ENCODE measurements at places on chromosomes 7 and 10.

DNA sequence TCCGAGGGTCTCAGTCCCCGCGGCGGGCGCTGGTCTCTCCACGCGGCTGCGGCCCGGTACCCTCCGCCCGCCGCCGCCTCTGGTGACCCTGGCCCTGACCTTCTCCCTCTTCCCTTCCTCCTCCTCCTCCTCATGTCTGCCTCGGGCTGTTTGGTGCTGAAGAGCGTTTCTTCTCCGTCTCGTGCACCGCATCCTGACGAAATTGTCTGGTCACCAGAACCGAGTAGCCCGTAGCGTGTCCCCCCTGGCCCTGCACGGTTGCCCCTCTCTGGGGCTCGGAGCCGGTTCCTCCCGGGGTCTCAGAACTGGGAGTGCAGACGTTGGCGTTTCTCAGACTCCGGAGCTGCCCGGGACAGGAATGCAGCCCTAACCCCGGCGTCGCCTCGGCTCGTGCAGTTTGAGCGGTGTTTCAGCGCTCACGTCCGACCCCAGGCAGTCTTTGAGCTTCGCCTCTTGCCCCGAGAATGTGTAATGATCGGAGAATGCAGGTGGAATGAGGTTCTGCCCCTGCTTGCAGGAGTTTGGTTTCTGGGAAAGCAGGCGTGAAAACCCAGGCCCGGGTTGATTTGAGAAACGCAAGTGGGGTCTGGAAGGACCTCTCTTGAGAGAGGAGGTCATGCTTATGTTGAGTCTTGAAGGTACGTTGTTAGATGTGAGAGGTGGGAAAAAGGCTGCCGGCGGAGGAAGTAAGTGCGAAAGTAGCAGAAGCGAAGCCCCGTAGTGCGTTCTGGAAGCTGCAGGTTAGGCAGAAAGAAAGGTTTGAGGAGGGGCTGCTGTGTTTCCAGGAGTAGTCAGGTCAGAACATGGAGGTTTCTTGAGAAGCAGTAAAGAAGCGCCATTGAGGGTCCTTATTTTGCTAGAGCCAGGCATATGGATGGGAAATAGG is 743 bp downstream of the RBM17 start:
- DNase-seq = no peak

DNA sequence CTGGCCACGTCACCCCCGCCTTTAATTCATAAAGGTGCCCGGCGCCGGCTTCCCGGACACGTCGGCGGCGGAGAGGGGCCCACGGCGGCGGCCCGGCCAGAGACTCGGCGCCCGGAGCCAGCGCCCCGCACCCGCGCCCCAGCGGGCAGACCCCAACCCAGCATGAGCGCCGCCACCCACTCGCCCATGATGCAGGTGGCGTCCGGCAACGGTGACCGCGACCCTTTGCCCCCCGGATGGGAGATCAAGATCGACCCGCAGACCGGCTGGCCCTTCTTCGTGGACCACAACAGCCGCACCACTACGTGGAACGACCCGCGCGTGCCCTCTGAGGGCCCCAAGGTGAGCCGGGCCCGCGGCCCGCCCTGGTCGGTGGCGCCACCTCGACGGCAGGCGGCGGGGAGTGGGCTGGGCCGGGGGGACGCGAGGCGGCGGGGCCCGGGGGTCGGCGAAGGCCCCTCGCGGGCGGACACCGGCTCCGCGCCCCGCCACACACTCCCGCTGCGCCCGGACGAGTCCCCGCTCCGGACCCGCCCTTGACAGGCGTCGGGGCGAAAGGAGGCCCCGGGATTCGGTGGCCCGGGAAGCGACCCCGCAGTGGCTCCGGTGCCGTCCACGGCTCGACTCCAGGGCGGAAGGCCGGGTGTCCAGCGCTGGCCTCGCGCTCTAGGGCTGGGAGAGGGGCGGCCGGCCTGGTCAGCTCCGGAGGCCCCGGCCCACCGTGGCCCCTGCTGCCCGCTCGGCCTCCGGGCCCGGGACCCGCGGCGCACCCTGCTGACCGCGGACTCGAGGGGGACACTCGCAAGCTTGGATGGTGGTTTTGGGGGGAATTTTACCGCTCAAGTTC is 557 bp downstream of the BAG3 start:
- no peak for DNase-seq

DNA sequence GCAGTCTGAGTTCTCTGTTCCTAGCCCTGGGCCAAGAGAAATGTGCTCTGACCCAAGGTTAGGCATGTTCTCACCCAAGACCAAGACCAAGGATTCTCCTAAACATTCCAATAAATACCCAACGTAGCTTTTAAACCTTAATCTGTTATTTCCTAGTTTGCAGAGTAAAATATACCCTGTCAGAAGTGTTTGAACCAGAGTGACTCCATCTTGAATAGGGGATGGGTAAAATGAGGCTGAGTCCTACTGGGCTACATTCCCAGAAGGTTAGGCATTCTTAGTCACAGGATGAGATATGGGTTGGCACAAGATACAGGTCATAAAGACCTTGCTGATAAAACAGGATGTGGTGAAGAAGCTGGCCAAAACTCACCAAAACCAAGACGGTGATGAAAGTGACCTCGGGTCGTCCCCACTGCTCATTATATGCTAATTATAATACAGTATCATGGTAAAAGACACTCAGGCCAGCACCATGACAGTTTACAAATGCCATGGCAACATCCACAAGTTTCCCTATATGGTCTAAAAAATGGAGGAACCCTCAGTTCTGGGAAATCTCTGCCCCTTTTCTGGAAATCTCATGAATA is 27.7 kb downstream of the PLXNA4 start:
- DNase-seq = no peak

GRCh38 chr10:1378473-1378872 is 322.3 kb downstream of the WDR37 start:
- DNase-seq = no peak

DNA sequence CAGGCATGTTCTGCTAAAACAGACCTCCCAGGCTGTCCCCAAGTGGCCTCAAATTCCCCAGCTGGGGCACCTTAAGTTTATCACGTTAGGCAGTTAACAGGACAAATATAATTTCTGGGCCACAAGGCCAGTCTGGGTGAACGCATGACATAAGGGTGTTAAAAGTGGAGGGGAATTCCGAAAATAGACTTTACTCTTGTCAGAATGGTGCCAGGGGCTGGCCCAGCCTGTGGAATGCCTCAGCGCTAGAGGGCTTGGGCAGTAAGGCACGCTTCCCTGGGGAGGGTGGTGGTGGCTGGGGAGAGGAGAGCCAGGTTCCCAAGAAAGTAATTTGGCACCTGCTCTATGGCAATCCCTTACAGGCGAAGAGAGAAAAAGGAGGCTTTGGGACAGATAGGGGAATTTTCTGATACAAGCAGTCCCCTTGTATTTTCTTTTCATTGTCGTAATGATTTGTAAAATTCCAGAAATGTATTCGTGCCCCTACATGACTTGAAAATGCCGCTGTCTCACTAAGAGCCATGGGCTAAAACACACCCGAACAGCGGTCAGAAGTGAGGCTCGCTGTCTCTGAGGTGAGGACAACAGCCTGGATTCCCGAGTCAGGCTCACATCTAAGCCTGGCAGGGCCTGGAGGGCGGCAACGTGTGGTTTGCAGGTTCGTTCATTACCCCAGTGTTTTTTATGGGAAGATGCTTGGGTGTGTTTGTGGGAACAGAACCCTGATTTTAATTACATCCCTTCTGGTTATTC is 463.2 kb upstream of the GALNT17 start:
- DNase-seq = no peak

GRCh38 chr10:49131507-49132361 is 2.1 kb downstream of the FAM170B start:
- no peak for DNase-seq

DNA sequence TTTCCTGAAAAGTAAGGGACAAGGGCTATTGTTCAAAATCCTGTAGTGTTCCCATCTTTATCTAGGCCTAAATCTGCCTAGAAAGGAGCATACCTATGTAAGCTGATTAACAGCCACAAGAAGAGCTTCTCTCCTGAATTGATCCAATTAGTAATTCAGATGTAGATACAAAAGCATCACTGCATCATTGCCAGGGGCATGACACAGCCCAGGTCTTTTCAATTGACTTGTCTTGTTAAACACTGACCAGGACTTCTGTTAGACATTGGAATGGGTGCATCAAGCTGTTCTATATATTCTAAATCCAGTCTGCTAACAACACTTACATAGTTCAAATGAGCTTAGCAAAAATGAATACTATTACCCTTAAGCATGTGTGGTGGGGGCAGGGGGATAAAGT is 589.2 kb downstream of the INHBA start:
- DNase-seq = no peak

DNA sequence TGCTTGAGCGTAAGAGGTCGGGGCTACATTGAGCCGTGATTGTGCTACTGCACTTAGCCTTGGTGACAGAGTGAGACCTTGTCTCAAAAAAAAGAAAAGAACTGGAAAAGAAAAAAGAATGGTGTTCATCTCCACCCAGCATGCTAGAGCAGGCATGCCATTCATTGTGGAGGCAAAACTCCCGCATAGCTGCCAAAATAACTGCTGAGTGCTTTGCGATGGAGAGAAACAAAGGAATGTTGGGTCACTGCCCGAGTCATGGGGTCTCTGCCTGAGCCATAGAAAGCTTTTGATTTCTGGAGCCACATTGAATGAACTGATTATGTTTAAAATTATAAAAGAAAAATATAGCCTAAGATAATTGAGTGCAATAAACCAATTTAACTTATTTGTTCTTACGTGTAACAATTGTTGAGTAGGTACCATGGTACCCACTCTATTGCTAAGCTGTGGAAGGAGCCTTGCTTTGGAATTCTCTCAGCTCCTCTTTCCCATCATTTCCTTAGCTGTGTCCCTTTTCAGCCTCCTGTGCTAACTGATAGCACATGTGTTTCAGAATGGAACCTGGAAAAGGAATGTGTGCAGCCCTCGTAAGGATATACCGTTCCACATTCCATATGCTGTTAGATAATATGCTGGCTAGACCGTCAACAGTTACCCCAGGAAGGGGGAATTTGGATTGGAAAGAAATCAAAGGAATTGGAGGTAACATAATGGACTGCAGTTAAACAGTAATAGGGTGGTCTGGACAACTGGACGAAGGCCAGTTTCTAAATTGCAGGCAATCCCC is 99.0 kb downstream of the KIAA1217 start:
- DNase-seq = no peak
